ENCODE measurements at places on chromosomes 16 and 17. TPM values are rescaled to one million over a fixed set of nuclear protein-coding genes. Genes with fewer than 3 reads are reported as not detected.

- no peak for DNase-seq
Observed at GRCh38 chr17:4576729-4577322, 7.5 kb upstream of the SMTNL2 start.

DNA sequence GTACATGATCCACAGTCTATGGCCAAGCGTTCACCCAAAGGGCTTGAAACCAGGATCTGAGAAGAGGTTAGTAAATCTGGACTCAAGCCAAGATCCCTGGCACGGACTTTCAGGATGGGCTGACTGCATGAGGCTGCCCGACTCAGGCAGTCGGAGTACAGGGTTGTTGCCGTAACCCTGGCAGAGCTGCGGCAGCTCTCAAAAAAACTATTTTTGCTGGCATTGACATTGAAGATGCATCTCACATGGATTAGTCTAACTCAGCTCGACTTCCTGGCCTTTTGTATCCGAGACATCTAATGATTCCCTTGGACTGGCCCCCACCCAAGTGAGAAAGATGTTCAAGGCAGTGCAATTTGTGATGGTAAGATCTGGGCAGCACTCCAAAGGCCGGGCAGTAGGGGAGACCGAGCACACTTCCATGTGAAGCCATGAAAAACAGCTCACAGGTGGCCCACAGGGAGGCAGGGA is 6.2 kb downstream of the SLC47A1 start:
- no peak for DNase-seq

- no peak for DNase-seq
Observed at GRCh38 chr16:11393861-11394592, 48.8 kb downstream of the RMI2 start.

- no peak for DNase-seq
Observed at GRCh38 chr17:58247511-58248363, 9.4 kb downstream of the LPO start.

G6PC1 gene
- not detected for total RNA-seq

SPATA32 gene
- 0.21 TPM for total RNA-seq

TNFRSF17 gene
- total RNA-seq: not detected
